ENCODE measurements at places on chromosomes 7 and 10. TPM values are rescaled to one million over a fixed set of nuclear protein-coding genes. Genes with fewer than 3 reads are reported as not detected.

Gene TMEM236
- total RNA-seq, result under 0.01 TPM

Gene DBNL
- 77.2 TPM for total RNA-seq

Gene SPAM1
- not detected for total RNA-seq

Gene UBE3C
- total RNA-seq, result 109 TPM

Gene CTNNA3
- under 0.01 TPM for total RNA-seq

Gene CHST3
- 23.5 TPM for total RNA-seq

Gene HPS6
- 29.0 TPM for total RNA-seq

Gene SPDYE2
- not detected for total RNA-seq

Gene RARRES2
- total RNA-seq, result not detected

Gene RAB19
- not detected for total RNA-seq

Gene PPP1R3C
- 2.6 TPM for total RNA-seq

Gene SPDYE16
- total RNA-seq, result not detected

Gene CPA1
- not detected for total RNA-seq

Gene EVX1
- not detected for total RNA-seq

Gene PPA1
- total RNA-seq, result 359 TPM

Gene LIPK
- not detected for total RNA-seq

Gene CNPY4
- 17.3 TPM for total RNA-seq

Gene PRXL2A
- total RNA-seq, result 8.5 TPM

Measured in subcutaneous preadipocyte (primary cell).